ENCODE measurements at places on chromosomes 1 and 21.
A peak's percentile ranks its signal among the peaks of the same experiment; 100 is the strongest.

DNA sequence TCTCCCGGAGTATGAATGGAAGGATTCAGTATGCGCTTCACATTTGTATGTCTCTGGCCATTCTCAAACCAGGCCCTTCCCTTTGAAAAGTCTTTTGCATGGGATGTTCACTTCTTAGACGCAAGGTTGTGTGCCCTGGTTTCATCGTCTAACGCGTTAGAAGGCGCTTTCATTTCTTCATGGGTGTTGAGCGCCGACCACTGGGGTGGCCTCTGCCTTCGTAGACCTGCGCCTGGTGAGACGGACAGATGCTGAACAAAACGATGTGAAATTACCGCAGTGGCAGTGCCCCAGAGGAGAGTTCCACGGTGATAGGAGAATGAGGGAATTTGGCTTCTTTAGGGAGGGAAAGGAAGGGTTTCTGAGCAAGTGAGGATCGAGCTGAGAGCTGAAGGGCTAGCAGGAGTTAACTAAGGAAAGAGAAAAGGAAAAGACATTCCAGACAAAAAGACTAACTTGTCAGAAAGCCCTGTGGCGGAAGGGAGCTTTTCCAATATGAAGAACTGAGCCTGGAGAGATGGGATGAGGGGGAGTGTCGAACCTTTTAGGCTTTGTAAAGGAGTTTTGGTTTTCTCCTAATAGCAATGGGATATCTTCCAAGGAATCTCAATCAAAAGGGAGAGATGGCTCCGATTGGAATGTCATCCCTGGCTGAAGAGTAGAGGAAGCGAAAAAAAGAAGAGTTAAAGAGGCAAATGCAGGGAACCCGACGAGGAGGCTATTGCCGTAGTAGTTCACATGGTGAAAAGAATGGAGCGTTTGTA is 951 bp downstream of the GGPS1 start:
- peak; percentile 56 for DNase-seq

GRCh38 chr1:13756557-13757315 is 56.7 kb downstream of the PRDM2 start:
- DNase-seq = no peak

DNA sequence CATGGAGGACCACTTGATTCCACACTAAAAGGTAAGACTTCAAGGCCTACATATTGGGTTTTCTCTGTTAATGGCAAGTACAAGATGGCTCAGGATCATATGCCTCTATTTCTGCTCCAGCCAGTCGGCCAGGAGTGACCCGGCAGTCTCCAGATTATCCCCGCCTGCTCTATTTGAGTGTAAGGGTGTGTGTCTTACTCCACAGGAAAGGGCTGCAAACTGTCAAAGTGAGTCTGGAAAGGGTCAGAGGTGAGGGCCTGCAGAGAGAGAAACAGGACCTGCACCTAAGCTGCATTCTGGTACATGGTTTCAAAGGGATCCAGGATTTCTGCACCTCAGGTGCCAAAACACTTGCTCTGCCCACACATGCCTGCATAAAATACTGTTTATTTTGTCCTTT is 9.2 kb downstream of the ZNF692 start:
- no peak for DNase-seq

DNA sequence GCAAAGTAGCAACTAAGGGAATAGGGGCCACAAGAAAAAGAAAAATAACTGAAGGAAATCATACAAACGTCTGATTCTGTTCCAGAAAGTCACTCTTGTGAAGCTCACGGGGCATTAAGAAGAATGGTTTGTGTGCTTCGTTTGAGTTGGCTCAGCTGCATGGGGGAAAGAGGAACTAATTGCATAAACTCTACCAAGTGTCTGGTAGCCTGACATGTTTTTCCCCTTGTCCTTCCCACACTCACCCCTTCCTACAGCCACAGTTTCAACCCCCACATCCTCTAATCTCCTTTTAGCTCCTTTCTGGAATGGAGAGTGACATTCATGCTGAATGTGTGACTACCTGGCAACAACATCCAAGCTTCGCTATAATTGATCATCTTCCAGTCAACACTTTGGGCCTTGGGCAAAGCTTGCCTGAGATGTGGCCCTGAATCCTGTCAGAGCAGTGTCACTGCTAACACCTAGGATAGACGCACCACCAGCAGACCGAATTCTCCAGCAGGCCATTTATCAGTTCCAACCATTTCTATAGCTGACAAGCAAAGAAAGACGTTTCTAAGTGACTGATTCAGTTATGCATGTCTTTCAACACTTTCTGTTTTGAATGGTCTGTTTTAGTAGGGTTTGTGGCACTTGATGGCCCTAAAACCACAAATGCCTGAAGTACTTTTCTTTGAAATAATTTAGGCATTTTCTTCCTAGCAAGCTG is 439.6 kb downstream of the TTLL7 start:
- no peak for DNase-seq

- DNase-seq = no peak
These were observed 686 bp upstream of the ZNF281 start for GRCh38 chr1:200410566-200410878.

DNA sequence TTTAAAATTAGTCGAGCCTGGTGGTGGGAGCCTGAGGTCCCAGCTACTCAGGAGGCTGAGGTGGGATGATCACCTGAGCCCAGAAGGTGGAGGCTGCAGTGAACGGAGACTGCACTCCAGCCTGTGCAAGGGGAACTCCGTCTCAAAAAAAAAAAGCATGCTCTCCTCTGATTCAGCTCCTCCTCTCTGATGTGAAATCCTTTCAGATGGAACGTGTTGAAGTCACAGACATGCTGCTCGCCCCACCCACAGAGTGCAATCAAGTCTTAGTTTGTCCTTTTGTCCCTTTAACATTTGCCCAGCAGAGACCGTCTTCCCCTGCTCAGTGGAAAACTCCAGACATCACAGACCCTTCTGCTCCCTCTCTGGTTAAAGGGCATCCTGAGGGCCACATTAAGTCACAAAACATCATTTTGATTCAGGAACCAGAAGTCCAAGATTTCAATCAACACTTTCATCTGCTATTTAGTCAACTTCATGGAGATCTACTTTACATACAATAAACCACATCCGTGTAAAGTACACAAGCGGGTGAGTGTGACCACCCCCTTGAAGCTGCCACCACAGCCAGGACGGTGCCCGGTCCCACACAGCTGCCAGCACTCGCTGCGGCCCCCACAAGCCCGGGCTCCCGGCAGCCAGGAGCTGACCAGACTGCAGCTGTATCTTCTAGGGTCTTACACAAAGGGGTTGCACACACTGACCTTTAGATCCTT is 18.9 kb upstream of the RNF223 start:
- no peak for DNase-seq

GRCh38 chr1:50047916-50048694 is 24.4 kb upstream of the AGBL4 start:
- peak; percentile 9 for DNase-seq

- no peak for DNase-seq
These were observed 400.3 kb upstream of the CAMK1G start for GRCh38 chr1:209183195-209183594.

DNA sequence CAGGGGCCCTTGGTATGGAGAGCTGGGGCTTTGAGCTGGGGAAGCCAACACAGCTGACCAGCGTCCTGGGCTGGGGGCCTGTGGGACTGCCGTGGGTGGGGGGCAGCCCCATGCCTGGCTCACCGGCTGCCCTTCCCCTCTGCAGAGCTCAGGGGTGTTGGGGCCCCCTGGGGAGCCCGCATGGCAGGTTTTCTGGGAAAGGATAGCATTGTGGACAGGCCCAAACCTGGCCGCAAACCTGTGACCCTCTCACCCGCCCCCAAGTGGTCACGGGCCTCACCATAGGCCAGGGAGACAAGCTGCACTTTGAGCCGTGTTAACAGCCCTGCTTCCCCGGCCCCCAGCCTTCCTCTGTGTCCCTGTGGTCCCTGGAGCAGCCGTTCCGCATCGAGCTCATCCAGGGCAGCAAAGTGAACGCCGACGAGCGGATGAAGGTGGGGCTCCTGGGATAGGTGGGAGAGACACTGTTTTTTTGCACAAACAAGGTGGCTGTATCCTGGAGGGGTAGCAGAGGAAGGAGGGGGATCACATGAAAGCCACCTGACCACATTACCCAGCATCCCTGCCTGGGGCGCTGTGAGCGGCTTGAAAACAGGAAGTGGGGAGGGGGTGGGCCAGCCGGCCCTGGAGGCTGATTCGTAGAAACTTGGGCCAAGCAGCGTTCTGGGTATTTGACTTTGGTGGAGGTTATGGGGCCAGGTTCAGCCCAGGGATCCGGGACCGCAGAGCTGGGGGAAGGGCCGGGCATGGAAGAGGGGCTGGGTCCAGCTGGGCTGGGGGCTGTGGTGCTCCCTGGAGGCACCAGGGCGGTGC is 65.9 kb downstream of the PIK3CD start:
- DNase-seq = peak; percentile 88

GRCh38 chr1:179105393-179105792 is 23.5 kb downstream of the TOR3A start:
- DNase-seq = no peak

DNA sequence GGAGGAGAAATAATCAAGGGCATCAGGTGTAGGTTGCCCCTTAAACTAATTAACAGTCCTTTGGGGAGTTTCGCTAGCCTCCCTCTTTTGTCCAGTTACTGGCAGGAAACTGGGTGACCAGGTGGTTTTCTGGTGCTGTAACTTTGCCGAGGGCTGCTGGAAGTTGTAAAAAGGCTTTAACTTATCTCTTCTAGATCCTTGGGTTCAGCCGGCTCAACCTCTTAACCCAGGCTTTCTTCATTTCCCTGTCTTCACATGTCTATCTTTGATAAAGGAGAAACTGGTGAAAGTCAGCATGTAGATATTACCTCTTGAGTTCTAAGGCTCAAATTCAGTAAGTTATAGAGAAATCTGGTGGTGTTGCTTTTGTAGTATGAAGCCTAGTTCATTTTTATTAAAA is 289.7 kb upstream of the NRIP1 start:
- no peak for DNase-seq

- DNase-seq = no peak
These were observed 26.6 kb downstream of the SLX9 start for GRCh38 chr21:44966135-44967081.

DNA sequence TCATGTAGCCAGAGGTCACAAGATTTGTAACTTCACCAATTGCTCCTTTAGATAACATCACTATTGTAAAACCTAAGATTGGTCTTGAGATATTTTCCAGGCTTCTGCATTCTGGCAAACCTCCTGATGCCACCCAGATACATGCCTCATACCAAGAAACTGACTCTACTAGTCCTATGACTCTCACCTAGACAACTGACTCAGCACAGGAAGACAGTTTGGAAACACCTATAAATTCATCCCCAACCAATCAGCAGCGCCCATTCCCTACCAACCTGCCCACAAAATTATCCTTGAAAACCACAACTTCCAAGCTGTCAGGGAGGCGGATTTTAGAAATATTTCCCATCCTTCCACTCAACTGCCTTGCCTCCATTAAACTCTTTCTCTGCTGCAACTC is 2.6 kb downstream of the NME7 start:
- DNase-seq = no peak

DNA sequence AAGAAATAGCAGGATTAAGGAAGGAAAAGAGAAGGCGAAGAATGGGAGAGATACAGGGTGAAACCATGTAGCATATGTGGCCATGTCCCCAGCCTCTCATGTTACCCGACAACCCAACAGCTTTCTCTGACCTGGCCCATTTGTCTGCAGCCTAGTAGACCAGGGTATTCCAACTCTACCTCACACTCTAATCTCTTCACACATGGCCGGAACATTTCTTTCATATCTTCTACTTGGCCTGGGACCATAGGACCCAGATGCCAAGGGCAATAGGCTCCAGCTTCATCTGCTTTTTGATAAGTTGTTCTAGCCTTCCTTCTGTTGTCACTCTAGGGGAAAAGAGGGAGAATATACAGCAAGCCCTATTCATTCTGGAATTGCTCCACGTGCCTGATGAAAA is 95.0 kb upstream of the DPT start:
- DNase-seq = no peak

DNA sequence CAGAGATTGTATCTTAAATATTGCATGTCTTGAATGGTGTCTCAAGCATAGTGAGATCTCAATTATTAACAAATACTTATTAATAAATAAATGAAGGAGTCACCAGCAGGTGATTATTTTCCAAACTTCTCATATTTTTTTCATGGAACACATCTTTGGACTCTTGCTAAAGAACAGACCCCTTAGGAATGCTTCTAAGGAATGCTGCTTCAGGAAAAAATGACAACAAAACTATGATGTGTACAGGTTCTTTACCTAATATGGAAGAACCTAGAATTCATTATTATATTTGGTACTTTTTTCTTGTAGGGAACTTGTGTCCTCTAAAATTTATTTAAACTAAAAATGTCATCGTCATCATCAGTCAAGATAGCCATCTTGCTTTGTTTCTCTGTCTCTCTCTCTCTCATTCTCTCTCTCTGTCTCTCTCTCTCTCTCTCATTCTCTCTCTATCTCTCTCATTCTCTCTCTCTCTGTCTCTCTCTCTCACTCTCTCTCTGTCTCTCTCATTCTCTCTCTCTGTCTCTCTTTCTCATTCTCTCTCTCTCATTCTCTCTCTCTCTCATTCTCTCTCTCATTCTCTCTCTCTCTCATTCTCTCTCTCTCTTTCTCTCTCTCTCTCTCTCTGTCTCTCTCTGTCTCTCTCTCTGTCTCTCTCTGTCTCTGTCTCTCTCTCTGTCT is 63.0 kb upstream of the ETS2 start:
- DNase-seq = no peak

DNA sequence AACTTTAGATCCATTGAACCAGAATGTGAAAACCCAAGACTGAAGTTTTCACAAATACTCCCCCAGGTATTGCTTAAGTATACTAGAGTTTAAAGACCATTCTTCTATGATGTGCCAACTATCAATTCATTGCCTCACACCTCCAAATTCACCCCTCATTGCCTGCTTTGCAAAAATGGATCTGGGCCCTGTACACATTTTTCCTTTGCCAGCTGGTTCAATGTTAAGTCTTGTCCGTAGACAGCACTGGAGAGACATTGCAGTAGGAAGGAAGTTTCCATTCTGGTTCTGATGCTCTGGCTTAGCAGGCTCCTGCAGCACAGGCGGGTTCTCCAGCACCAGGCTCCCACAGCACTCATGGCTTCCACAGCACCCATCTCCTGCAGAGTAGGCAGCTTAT is 130.0 kb downstream of the PROX1 start:
- no peak for DNase-seq

- DNase-seq = no peak
These were observed 41.8 kb downstream of the TNR start for GRCh38 chr1:175701590-175701989.

DNA sequence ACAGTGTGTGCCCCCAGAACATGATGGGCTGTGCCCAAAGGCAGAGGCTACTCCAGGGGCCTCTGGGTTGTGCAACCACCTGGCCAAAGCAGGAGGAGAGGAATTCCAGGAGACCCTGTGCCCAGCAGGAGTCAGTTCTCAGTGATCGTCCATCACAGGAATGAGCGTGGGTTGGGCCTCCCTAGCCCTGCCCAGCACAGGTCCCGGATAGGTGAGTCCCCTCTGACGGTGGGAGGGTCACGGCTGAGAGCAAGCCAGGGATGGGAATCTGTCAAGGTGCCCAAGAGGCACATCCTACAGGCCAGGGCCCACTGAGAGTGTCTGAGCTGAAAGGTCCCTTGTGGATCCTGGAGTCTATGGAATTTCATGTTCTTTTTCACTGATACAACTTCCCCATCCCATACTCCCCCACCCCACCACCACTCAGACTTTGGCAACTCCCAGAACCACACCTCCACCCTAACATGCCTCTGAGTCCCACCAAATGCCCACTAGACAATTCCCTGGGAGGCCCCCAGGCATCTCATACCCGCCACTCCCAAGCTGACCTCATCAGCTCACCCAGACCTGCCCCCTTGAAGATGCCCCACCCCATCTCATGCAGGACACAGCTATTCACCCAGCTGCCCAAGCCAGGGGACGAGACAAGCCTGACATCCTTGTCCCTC is 3.1 kb downstream of the GJB4 start:
- DNase-seq = no peak

GRCh38 chr1:219553934-219554502 is 58.9 kb downstream of the ZC3H11B start:
- no peak for DNase-seq
